ENCODE measurements at places on chromosomes 1 and 21.

GRCh38 chr1:237891979-237892378 lies 1.3 kb upstream of the ZP4 start:
- DNase-seq, result no peak

DNA sequence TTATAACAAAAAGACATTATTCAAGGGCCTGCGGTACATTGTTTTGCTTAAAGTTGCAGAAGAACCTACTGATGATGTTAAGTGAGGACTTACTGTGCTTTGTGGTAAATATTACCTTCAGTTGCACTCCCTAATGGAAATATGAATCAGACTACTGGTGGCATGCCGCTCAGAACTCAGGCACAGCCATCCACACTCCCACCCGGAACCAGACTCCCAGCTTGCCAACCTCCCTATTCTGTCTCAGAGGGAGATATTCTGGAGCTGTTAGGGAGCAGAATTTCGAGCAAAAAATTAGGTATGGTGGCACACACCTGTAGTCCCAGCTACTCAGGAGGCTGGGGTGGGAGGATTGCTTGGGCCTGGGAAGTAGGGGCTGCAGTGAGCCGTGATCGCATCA lies 13.1 kb downstream of the PGBD5 start:
- DNase-seq, result no peak

DNA sequence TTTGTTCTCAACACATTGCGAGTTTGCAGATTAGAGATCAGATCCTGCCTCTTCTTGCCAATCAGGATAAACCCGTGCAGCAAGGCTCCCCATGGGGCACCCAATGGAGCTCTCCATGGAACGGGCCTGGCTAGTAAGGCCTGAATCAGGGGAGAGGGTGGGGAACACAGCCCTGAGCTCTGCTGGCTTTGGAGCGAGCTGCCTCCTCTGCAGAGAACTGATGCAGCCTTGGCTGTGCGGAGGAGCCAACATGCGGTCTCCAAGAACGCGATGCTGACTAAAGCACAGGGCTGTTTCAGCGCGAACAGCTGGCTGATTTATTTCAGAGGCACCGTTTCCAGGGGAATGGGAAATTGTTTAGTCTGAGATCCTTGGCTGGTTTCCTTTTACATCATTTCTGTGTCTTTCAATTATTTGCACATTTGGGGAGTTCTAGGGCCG lies 139.7 kb downstream of the TSEN15 start:
- DNase-seq, result peak; percentile 96

- peak; percentile 50 for DNase-seq
These were observed 27.8 kb downstream of the HSPG2 start for GRCh38 chr1:21909286-21909759.

DNA sequence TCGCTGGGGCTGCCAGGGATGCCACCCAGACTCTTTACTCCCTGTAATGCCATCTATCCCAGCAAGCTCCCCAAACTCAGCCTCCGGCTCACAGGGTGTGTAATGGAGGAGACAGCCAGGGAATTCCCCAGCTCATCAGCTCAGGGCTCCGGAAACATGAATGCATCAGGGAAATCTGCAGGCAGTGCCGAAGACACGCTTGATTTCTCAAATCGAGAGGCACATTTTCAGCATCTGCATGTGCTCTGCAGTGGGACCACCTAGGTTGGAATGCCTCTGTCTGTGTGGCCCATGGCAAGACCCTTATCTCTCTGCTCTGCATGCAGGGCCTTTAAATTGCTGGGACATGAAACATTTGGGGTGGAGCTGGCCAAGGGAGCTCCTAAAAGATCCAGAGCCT lies 170.1 kb downstream of the TRABD2B start:
- no peak for DNase-seq

- no peak for DNase-seq
These were observed 1.6 kb downstream of the HPCAL4 start for GRCh38 chr1:39689635-39690034.

DNA sequence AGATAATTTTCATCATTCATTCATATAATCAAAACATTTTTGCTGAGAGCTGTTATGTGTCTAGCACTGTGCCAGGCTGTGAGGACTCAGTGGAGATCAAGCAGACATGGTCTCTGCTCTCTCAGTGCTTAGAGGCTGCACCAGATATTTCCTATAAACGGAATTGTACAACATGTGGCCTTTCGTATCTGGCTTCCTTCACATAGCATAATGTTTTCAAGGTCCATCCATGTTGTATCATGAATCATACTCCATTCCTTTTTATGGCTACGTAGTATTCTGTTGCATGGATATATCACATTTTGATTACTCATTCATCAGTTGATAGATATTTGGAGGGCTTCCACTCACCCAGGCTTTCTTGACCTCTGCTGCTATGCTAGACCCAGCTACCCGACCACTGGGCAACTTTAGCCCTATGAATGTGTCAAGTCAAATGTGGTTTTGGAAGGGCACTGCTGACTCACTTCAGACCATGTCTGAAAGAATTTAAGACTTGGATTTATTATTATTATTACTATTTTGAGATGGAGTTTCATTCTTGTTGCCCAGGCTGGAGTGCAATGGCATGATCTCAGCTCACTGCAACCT lies 18.5 kb downstream of the NCF2 start:
- DNase-seq, result peak; percentile 16

DNA sequence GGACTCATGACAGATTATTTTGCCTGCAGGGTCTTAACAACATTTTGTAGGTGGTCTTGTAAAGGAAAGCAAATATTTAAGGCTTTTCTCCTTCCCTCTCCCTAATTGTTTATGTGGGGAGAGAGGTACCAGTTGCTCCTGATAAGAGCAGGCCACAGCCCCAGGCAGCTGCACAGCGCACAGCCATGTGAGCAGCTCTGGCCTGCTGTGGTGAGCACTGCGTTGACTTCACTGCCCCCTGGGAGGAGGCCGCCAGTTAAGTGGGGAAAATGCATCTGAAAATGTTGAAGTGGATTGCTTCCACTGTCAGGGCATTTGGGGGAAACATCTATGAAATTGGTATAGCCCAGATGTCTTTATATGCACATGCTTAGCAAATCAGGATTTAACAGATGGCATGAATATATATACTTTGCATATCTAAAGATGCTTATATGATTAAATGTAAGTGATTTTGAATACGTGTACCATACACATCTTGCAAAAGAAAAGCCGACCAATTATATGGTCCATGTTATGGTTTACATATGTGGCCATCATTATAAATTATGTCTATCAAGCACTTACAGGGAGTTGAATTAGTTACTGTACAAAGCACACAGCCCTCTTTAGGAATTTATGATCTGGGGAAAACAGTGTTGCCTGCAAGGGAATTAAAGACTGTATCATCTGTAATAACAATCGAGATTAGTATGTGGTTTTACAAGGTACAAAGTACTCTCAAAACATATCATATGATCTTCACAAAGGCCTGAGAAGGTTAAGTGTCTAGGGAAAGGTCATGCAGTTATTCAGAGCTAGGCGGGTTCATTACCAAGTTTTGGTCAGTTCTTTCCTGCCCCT lies 132.1 kb downstream of the RHOU start:
- peak; percentile 25 for DNase-seq

- no peak for DNase-seq
These were observed 27.2 kb downstream of the UTP25 start for GRCh38 chr1:209855006-209855405.

- DNase-seq, result no peak
These were observed 1.7 kb upstream of the PBX1 start for GRCh38 chr1:164557270-164557669.

GRCh38 chr1:19010995-19011844 lies 54.7 kb upstream of the IFFO2 start:
- peak; percentile 97 for DNase-seq

GRCh38 chr1:54249819-54250435 lies 50.0 kb downstream of the MRPL37 start:
- DNase-seq, result peak; percentile 54

GRCh38 chr1:151918819-151919610 lies 9.7 kb upstream of the THEM4 start:
- no peak for DNase-seq

DNA sequence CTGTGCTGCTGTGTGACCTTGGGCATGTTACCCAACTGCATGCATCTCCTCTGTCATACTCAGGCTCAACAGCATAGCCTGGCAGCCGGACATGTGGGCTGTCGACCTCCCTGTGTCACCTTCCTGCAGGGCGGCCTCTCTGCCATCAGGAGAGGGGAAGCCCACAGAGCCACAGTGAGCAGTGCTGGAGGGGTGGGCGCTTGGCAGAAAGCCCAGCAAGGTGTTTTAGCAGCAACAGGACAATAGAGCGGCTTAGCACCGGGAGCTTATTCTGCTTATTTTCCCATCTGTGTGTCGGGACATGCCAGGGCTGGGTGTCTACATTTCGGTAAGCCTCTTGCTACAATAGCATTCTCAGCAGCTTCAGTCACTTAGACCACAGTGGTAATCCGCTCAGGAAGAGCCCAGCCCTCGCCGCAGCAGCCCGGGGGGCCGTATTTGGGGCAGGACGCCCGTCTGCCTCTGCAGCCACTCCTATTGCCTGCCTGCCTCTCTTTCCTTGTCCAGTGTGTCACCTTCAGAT lies 22.8 kb upstream of the CDK18 start:
- no peak for DNase-seq

DNA sequence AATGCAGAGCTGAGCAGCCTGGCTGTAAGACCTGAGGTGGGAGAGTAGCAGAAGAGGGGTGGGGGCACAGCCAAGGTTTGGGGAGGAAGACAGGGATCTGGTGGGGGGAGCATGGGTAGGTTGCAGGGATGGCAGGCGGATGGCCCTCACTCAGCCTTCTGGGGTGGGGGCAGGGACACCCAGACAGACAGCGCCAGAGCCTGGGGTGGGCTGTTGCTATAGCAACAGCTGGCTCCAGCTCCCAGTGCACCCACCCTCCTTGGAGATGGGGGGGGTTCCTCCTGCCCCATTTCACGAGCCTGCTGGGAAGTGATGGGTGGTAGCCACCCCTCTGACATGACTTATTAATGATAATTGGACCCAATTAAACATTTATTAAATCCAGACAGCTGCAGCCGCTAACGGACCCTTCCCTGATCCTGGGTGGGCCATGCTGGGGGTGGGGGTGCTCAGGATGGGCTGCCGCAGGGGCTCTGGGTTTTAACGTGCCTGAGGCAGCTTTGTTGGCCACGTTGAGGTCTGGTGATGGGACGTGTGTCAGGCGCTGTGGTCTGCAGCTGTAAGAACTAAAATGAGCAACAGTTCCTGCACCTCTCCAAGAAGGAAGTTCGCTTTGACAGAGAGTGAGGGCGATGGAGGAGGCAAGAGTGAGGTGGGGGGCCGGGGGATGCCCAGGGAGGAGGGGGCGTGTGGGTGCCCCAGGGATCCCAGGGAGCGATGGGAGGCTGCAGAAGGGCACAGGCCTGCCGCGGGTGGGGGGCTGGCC lies 19.4 kb downstream of the AGRN start:
- no peak for DNase-seq

DNA sequence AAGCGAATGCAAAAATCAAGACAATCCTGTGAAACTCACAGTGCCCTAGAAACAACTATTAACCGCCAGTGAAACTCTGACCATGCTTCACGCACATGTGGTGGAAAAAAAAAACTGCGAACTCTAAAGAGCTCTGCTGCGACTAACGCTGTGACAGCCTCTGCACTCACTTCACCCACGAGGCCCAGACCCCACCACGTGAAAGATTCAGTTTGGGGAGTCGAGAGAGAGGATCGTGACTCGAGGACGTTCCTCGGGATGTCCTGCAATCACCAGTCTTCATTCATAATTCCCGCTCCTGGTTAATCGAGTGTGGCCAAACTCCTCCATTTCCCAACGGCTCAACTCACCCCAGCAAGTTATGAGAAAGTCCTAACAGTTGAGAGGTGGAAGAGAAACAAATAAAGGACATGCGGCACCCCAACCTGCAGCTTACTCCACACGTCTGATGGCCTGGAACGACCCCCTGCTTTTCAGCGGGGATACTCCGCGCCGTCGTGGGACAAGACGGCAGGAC lies 1.1 kb downstream of the SERBP1 start:
- no peak for DNase-seq

DNA sequence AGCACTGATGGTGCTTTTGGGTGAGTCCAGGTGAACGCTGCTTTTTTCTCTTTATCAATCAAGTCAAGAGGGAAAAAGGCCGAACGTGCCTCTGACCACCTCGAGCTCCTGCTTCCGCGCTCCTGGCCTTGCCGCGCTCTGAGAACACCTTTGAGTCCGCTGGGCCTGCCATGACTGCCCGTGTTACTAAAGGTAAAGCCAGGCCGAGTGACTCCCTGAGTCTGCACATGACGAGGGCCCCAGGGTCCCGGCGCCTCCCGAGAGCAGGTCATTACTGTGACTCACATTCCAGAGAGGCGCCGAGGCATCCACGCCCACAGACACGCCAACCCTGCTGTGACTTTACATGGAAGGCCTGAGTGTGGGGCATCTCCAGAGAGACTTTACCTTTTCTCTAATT lies 11.1 kb downstream of the POFUT2 start:
- no peak for DNase-seq

- peak; percentile 60 for DNase-seq
These were observed 4.1 kb upstream of the TFAP2E start for GRCh38 chr1:35568975-35569395.

GRCh38 chr1:199463521-199464127 lies 563.9 kb upstream of the NR5A2 start:
- peak; percentile 82 for DNase-seq

DNA sequence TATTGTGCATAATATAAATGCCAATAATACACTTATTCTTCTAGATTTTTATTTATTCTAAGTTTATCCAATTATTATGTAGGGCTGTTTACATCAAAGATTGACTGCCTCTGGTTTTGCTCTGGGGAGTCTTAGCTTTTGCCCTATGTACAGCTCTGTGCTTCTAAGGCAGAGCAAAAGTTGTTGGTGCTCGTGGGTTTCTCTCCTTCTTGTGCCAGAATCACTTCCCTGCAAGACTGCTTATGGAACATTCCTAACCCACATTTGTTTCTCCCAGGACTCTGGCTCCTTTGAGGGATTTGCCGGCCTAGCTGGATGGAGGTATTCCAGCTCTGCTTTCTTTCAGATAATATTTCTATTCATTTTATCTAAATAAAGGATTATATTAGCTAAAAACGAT lies 849.1 kb downstream of the USP25 start:
- no peak for DNase-seq

GRCh38 chr1:244011271-244011670 lies 39.8 kb upstream of the ZBTB18 start:
- DNase-seq, result peak; percentile 59

- DNase-seq, result no peak
These were observed 111.9 kb downstream of the XCL2 start for GRCh38 chr1:168431882-168432281.

DNA sequence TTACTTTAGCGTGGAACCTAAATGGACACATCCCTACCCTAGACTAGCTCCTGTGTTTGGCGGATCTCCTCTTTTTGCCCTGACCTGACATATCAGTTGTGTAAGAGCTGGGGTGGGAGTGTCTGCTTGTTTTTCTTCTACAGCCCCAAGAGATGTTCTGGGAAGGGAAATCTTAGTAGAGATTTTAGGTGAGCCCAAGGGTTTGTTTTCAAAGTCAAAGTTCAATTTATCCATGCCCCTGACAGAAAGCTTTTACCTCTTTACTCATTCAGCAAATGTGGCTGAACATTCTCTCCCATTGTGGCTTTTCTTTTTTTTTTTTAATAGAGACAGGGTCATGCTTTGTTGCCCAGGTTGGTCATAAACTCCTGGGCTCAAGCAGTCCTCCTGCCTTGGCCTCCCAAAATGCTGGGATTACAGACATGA lies 7.3 kb upstream of the TARS2 start:
- no peak for DNase-seq

GRCh38 chr1:12472798-12473551 lies 145.0 kb downstream of the DHRS3 start:
- DNase-seq, result no peak
